Stimulated activated CD4-positive, alpha-beta T cell treated with anti-CD3 and anti-CD28 coated beads, Interleukin-2, amount 100 ng/mL, for 24 hours (primary cell): ENCODE measurements at places on chromosomes 2 and 18.

DNA sequence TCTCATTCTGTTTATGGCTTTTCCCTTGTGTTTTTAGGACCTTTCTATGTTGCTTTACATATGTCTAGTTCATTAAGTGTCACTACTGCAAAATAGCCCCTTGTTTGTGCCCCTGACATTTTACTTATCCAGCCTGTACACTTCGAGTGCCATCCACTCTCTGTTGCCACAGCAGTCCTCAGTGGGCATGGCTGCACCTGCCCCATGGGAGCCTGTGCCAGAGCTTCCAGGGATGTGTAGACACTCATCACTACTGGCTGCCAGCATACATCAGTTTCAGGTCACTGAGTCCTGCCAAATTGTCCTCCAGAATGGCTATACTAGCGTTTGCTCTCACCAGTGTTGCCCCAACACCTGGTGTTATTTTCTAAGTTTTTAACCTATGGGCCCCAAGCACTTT is 80.4 kb downstream of the ARMC9 start:
- no peak for DNase-seq

GRCh38 chr2:122740594-122740948 is 985.1 kb downstream of the TSN start:
- no peak for DNase-seq

GRCh38 chr2:63735263-63735662 is 106.4 kb upstream of the UGP2 start:
- no peak for DNase-seq

GRCh38 chr2:62505109-62505749 is 766 bp downstream of the TMEM17 start:
- no peak for DNase-seq

DNA sequence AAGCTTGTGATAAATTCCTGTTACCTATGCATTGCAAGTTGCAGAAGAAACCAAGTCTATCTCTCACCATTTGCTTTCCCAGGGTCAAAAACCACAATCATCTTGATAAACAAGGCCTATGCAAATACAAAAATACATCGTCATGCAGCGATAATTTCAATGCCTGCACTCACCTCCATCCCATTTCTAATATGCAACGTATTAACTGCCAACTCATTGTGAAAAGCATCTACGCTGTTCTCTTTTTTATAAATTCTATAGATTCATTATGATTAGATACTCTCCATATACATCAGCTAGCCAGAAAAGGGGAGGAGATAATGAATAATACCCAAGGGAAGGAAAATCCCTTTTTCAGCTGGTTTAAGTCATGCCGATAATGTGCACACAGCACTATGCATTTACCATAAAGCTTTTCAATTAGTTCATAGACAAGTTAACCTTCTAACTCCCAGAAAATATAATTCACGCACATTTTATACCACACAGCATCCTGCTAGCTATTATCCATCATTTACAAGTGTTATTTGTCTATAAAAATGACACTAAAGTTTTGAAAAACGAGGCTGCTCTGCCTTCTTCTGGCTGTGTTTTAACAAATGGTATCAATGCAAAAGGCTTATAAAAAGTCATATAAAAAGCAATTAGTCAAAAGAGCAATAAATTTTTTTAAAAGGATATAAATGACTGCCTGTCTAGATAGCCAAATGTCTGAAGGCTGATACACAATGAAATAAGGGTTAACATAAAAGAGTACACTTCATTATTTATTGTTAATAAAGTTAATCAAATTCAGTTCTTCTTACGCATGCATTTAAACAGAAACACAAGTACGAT is 77.6 kb downstream of the AFF3 start:
- DNase-seq, result no peak

DNA sequence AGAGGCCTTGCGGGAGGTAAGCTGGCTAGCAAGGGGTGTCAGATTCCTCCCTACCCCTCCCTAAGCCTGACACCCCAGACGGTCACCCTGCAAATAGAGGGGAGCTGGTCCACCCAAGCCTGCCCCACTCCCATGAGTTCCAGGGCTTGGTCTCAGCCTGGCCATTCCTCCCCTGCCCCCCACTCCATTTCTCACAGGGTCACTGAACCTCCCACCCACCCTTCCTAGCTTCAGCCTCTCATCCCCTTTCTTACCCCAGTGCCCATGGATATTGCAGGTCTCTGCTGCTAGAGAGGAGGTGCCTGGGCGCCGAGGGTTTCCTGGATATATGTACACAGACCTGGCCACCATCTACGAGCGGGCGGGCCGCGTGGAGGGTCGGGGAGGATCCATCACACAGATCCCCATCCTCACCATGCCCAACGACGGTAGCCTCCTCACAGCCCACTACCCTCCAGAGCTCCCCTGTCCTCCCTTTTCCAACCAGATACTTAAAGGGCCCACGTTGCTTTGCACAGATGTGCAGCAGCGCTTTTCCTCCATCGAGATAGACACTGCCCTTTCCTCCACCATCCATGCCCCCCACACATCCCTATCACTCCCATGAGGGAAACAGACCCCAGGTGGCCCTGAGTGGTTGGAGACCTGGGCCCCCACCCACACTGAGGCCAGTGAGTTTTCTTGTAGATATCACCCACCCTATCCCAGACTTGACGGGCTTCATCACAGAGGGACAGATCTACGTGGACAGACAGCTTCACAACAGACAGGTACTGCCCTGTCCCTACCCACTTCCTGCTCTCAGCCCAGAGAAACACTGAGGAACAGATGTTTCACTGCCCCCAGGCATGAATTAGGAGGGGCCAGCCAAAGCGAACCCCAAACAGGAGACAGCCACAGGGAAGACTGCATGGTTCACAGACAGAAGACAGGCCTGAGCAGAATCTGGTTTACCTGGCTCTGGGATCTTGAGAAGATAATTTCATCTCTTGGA is 15.2 kb upstream of the ANKRD53 start:
- DNase-seq, result no peak

- no peak for DNase-seq
Observed at GRCh38 chr2:50397992-50398765, 633.8 kb downstream of the NRXN1 start.

- no peak for DNase-seq
Observed at GRCh38 chr2:11250400-11251196, 93.8 kb downstream of the ROCK2 start.

- DNase-seq, result no peak
Observed at GRCh38 chr2:41846962-41847361, 200.9 kb upstream of the PKDCC start.

DNA sequence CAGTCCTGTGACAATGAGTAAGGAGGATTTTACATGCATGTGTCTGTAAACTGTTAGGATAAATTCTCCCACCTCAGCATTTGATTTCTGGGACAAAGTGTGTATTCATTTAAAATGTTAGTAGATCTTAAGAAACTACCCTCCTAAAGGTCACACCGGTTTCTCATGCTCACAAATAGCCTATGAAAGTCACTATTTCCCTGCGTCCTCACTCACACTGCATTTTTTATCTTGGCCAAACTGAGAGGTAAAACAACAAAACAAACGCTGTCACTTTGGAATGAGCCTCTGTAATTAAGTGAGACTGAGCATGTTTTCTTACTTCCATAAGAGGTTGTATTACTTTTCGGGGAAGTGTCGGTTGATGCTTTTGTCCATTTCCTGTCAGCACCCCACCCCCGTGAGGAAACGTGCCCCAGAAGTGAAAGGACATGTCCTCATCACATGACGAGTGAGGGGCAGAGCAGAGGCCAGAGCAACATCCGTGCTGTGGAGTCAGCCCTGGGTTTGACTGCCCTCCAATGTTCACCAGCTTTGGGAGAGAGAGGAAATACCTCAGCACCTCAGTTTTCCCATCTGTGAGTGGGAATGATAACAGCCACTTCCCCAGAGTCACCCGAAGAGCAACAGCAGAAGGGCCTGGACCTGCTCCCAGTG is 3.1 kb downstream of the GYPC start:
- DNase-seq, result peak; percentile 60

GRCh38 chr2:47012866-47013265 is 97.3 kb upstream of the MCFD2 start:
- DNase-seq, result no peak

- DNase-seq, result no peak
Observed at GRCh38 chr18:77006305-77007175, 126.0 kb downstream of the MBP start.

GRCh38 chr2:166610913-166611305 is 116.9 kb upstream of the SCN7A start:
- DNase-seq, result no peak

GRCh38 chr2:239159476-239159911 is 241.3 kb downstream of the HDAC4 start:
- no peak for DNase-seq

GRCh38 chr2:149290662-149291061 is 39.7 kb upstream of the LYPD6 start:
- no peak for DNase-seq

GRCh38 chr2:69693775-69694450 is 48.0 kb upstream of the ANXA4 start:
- DNase-seq, result peak; percentile 27

GRCh38 chr2:181363164-181363563 is 94.0 kb upstream of the ITGA4 start:
- no peak for DNase-seq

DNA sequence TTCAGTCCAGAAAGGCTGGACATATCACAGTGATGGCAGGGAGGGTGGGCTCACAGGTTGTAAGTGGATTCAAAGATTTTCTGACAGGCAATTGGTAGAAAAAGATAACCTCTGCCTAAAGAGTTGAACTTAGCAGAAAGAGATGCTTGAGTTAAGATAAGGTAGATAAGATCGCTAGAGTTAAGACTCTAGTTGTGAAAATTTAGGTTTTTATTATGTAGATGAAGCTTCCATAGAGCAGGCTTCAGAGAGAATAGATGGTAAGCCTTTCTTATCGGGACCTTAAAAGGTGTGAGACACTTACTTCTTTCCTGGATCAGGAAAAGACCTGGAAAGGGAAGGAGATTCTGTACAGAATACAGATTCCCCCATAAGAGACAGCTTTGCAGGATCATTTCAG is 134.4 kb downstream of the GULP1 start:
- DNase-seq, result no peak

- no peak for DNase-seq
Observed at GRCh38 chr18:61034580-61034979, 298.6 kb upstream of the CDH20 start.

GRCh38 chr2:142100139-142100873 is 30.5 kb downstream of the LRP1B start:
- DNase-seq, result no peak

GRCh38 chr18:12907258-12907925 is 23.4 kb upstream of the PTPN2 start:
- no peak for DNase-seq

DNA sequence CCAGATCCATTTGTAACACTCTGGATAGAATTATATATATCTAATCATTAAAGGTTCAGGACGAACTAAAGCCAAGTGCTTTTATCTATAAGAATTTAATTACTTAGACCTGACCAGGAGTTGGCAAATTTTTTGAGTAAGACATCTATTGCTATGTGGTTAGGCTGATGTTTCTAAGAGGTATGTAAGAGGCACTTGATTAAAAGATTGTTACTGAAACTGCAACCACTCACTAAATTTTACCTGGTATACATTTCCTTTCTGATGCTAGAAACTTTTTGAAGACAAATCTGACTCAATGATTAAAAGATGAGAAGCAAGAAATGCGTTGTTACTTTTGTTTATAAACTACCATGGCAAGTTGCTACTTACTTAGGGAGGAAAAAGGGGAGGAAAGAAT is 76.7 kb upstream of the CHAC2 start:
- no peak for DNase-seq

DNA sequence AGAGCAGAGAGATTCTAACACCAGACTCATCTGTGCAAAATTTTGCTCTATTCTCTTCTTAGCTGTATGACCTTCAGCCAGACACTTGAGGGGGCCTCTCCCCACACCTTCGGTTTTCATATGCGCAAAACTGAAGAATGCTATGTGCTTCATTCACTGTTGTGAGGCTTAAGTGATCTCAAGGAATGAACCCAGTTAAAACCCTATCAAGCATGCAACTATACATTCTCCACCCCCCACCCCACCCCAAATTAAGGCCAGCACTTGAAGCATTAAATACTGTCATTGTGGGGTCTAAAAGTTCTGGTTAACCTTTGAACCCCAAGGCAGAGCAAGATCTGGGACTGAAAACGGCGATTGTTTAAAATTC is 10.0 kb downstream of the PCARE start:
- DNase-seq, result no peak

DNA sequence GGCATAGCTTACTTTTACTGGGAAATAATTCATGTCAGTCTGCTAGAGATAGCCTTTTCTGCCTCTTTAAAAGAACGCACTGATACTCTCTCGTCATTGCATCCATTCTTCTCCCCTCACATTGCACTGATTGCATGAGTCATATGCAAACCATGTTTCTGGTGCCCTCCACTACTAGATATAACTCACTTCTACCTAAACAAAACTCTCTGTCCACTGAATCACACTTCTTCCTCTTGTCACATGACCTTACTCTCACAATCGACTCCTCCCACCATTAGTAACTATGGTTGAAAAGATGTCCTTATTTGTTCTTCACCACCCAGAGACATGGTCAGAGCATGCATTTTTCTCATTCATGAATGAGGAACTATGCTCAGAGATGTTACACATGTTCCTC is 158.0 kb downstream of the CSRNP3 start:
- DNase-seq, result no peak

DNA sequence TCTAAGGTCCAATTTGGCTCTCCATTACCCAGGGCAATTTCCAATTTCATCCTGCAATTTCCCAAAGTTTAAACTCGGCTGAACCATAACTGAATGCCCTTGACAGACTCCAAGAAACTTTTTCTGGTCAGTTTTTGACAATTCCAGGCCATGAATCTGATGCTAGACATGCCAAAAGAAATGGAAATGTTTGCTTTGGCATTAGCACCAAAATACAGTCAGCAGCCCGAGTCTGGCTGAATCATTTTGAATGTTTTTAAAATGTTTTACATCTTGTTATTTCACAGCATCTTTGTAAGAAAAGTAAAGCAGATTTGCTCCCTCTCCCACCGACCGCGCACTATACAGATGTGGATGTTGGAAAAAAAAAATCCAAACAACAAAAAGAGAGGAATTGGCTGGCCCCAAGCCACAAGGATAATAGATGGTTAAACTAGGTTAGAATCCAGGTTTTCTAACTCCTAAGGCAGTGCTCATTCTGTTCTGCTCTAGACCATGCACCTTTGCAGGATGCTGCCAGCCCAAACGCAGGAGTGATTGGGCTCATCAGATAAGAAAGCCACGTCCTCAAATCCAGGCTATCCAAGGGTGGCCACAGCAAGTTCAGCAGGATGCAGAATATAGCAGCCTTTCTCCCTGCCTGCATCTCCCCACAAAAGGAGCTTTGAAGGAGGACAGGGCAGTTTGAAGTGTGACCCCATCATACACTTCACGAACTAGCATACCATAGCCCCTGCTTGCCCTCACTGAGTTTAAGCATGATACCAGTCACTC is 167.5 kb downstream of the ALK start:
- no peak for DNase-seq

DNA sequence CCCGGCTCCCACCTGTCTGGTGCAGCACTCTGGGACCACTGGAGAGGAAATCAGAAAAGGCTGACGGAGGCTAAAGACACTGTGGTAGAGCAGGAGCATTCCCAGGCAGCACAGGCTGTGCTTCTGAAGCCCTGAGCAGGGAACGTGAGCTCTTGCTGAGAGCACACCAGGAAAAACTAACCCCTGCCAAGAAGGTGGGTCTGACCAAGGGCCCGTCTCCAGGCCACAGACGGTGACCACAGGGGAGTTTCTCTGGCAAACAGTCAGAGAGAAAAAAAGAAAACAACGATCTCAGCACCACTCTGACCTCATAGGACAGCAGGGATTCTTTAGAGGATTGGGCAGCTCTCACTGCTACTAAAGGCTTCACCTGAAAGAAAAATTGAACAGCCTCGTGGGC is 201.4 kb downstream of the AFF3 start:
- DNase-seq, result no peak
